ENCODE measurements at places on chromosomes 6 and 20.

DNA sequence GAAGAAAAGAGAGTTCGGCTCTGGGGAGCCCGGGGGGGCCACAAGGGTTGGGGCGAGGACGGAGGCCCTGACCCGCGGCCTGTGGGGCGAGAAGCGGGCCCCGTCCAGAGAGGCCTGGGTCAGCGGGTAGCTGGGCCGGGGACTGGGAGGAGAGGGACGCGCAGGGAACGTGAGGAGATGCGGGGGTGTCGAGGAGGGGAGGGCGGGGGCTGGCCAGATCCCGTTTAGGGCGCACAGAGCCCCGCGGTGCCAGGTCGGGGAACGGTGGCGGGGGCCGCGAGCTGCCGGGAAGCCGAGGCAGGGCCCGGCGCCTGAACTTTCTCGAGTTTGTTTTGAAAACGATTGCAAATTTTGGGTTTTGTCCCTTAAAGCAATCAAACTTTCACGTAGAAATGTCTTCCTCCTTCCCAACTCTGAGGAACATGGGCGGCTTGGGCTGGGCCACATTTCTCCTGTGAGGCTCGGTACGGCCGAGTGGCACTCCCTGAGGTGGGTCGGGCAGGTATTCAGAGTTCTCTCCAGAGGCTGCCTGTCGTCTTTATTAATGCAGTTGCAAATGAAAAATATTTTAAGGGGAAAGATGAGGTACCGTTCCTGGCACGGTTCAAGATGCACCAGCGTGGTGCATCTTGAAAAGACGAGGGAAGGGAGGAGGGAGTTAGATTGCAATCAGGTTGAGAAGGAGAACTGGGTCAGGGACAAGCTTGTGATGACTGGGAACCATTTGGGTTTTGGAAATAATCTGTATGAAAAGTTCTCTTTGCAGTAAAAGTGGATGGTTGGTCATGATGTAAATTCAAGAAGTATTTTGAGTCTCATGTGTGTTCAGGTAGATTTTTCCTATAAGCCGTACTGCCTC is 972 bp downstream of the RNF8 start:
- DNase-seq: no peak

- DNase-seq: no peak
These were observed 27.0 kb downstream of the ZNF311 start for GRCh38 chr6:28978133-28978491.

- no peak for DNase-seq
These were observed 431.8 kb upstream of the SOX4 start for GRCh38 chr6:21161707-21162106.

DNA sequence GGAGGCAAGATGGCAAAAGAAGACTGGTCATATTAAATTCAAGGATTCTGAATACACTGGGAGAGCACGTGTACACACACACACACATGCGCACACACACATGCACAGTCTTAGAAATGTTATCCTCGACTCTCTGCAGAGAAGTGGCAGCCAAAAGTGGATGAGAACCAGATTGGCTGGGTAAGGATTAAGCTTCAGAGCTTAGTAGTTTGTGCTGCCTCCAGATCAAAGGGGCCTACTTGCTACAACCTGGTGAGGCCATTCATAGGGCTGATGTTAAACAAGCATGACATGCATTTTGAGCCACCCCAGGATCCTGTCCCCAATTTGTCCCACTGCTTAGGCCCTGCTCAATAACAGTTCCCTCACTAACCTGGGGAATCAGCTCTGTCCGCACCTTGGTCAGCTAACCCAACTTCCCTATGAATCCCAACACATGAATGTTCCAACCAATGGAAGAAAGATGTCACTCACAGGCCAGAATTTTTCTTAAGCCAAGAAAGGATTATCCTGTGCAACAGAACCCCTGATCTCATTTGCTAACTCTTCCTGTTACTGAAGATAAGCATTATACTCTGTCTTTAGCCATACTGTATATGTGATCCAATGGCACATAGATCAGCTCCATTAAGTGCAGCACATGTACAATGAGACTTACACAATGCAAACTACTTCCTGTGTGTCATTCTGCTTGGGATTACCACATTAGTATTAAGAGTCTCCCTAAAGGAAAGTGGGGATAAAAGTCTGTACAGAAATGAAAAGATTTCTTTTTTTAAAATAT is 31.0 kb downstream of the TOMM6 start:
- no peak for DNase-seq

DNA sequence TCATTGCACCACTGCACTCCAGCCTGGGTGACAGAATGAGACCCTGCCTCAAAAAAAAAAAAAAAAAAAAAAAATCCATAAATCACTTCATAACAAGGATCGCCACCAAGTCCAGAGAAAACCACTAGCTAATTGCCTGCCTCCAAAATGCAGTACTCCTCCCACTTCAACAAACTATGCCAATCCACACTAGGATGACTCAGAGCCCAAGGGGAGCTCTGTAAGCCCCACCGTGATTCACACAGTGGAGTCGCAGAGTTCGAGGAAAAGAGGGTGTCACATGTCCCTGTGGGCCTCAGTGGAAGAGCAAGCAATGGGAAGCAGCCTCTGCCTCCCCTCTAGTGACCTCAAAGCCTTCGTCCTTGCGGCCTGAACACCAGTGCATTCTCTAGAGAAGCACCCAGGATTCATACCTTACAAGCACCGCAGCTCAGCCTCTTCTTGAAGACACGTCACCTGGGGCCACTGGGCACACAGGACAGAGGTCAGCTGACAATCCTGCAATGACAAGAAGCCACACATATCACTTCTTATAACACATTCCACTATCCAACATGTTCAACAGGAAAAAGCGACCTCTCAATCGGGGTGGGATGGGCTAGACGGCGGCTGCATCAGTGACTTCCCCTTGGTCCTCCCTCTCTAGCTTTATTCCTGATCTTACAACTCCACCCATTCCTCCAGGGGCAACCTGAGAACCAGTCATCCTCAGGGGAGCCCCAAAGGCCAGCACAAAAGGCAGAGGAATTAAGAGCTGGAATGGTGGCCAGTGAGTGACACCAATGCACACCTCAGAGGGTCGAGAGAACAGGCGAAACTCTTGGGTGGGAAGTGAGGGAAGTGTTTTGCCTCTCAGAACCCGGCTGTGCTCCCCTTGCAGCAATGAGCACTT is 8.9 kb downstream of the SNHG17 start:
- no peak for DNase-seq

- DNase-seq: no peak
These were observed 62.1 kb downstream of the GINS1 start for GRCh38 chr20:25469558-25469957.

GRCh38 chr6:125888989-125889656 is 67.4 kb upstream of the HINT3 start:
- no peak for DNase-seq

GRCh38 chr6:145360865-145361264 is 374.5 kb downstream of the EPM2A start:
- no peak for DNase-seq

DNA sequence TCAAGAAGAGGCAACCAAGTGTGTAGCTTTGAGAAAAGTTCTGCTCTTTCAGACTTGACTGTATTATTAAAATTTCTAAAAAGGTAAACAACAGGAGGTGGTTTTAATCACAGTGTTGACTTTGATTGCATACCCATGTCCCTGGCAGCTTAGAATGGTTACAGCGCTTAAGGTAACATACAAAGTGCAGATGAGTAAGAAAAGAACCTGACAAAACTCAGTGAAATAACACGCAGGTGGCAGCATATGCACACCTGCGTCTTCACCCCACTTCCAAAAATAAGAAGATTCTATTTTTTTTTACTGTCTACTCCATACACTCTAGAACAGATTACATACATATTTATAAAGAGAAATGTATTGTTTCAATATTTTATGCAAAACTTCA is 233.5 kb downstream of the GMPR start:
- no peak for DNase-seq

GRCh38 chr20:57267158-57267821 is 849 bp upstream of the BMP7 start:
- no peak for DNase-seq
